ENCODE measurements at places on chromosomes 2 and 18.

DNA sequence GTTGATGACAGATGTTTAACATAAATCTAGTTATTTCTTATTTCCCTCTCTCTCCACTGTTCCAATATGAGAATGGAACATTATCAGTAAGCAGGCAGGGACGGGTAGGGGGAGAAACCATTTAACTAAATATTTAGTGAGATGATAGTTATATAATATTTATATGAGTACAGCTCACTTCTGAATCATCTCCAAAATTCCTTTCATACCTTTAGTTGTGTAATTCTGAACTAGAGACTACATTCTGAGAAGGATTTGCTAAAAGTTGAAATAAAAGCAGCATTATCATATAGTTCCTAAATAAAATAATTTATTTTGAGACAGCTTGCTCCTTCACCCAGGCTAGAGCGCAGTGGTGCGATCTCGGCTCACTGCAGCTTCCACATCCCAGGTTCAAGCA, 41.4 kb downstream of the B4GALT6 start:
- DNase-seq = no peak

DNA sequence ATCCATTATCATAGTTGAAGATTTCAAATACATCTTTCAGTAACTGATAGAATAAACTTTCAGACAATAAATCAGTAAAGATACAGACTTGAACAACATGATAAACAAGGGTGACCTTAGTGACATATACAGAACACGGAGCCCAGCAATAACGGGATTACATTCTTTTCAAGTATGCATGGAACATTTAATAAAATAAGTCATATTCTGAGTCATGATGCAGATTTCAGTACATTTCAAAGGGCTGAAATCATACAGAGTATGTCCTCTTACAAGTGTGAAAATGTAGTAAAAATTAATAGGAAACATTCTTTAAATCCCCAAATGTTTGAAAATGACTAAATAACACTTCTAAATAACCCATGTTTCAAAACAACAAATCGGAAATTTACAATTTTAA, 17.2 kb upstream of the KLHL29 start:
- DNase-seq = no peak

DNA sequence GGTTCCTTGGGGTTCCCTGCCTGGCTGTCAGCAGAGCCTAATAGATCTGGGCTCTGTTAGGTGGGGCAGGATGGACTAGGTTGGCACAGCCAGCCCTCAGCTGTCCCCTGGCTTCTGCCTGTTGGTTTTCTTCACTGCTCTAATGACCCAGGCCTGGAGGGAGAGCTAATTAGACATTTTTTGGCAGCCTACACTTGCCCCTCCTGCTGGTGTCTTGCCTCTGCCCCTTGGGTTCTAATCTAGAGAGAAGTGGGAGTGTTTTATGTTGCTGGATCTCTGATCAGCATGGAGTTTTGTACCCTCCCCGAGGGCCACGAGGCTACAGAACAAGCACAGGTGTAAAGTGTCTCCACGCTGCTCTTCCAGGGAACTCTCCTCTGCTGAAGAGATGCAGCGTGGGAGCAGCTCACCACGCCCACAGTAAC, 199.4 kb upstream of the RASGRP3 start:
- no peak for DNase-seq

DNA sequence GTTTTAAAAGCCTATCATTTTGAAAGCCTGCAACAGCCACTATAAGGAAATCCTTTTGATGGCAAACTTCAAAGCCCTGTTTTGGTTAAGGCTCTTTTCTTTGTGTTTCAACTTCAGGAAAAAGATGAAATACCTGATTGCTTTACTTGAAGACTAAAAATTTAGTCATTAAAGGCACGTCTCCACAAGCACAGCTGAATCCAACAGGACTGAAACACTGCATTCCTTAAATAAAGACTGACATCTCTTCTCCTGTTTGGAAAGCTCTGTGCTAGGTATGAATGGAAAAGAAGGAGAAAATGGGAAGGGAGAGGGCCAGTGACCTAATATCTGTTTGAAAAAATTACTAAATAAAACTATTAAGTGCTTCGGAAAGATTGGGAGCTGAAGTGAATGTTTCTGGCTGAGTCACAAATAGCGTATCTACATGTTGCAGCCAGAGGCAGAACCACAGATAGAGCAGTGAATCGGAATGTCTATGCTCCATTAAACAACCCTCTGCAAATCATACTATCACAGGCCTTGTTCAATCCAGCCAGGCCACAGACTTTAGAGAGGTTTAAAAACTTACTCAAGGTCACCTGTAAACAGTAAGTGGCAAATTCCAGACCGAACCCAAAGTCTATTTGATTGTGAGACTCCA, 21.1 kb upstream of the RALBP1 start:
- DNase-seq = no peak

DNA sequence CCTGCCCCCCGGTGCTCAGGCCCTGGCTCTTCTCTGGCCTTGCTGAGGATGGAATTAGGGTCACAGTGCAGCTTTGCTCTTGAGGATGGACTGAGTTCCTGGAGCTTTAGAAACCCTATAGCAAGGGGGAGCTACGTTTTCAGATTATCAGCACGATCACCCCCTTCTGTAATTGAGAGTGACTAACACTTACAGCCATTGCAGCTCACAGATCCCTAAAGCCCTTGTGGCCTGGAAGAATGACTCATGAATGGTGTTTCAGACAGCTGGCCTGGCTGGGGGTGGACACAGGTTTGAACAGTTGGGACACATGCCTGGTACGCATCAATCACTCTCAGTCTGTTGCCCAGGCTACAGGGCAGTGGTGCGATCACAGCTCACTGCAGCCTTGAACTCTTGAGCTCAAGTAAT, 79.7 kb upstream of the IGFBP5 start:
- no peak for DNase-seq

DNA sequence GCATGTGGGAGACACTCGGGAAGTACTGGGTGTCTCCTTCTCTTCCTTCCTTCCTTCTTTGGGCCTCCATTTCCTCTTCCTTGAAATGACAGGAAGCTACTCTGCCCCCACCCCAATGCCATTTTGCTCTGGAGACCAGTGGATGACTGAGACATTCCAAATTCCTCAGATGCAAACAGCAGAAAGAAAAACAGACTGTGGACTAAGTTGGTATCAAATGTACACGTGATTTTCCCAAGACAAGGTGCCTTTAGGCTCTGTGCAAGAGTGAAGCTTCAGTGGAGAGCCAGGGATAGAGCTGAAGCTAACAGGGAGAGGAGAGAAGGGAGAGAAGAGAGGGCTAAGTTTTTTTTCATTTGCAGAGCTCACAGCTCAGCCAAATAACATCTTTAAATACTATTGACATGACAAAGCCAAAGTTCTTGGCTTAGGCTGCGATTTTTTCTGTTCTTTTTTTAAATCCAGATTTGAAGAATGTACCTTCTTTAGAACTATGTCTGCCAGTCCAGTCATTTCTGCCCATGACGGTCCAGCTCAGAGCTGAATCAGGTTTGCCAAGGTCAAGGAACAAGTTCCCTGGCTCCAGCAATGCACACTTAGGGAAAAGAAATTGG, 84.5 kb upstream of the LCLAT1 start:
- DNase-seq = no peak

- no peak for DNase-seq
Observed at GRCh38 chr18:71784777-71785176, 759.4 kb downstream of the CBLN2 start.

- no peak for DNase-seq
Observed at GRCh38 chr2:105712981-105713596, 31.6 kb upstream of the NCK2 start.

- no peak for DNase-seq
Observed at GRCh38 chr2:73050121-73050545, 21.4 kb downstream of the SFXN5 start.

DNA sequence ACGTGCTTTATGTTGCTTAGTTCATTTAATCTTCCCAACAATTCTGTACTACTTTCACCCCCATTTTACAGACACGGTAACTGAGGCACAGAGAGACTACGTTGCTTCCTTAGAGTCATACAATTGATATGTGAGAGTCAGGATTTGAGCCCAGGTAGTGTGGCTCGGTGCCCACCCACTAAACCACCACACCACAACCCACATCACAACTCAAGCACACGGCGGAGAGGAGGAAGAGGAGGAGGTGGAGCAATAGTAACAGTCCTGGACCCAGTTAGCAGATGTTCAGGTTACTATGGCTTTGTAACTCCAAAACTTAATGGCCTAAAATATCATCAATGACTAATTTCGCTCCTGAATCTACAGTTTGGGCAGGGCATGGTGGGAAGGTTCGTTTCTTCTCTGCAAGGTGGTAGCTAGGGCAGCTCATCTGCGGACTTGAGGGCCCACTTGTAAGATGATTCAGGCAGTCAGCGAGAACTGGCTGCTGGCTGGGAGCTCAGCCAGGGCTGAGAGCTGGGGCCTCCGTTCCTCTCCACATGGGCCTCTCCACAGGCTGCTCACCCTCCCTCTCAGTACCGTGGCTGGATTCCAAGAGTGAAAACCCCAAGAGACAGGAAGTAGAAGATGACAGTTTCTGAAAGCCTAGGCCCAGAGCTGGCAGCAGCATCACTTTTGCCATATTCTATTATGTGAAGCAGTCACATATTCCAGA, 167.1 kb downstream of the ZFP36L2 start:
- DNase-seq = peak; percentile 63

GRCh38 chr2:45820048-45820447, 168.6 kb downstream of the PRKCE start:
- DNase-seq = no peak

- DNase-seq = no peak
Observed at GRCh38 chr2:7994397-7994951, 687.4 kb upstream of the ID2 start.

GRCh38 chr2:6749962-6750361, 115.7 kb downstream of the CMPK2 start:
- DNase-seq = no peak

DNA sequence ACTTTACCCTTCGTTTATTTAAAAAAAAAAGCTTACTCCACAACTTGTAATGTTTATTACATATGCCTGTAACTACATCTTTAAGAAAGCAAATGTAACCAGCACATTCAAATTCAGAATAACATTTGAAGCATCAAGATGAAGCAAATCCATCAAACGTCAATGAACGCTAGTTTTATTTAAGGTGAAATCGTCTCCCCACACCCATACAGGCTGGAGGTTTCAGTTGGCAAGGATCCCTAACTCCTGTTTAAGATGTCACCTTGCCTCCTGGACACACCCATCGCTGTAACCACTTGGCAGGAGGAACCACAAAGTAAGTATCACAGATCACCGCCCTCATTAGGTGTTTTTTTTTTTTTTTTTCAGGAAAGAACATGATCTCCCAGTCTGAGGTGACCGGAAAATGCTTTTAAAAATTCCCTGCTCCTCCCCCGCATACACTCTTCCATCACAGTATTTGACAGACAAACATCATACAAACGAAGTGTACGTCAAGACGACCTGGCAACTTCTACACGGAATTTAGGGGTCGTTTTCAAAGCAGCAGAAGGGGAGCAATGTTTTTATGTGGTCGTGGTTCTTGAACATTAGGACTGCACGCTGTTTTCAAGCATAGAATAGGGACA, 19.7 kb upstream of the STPG4 start:
- peak; percentile 45 for DNase-seq

- no peak for DNase-seq
Observed at GRCh38 chr18:34730774-34731173, 20.7 kb downstream of the DTNA start.

GRCh38 chr2:191543708-191544107, 134.2 kb upstream of the NABP1 start:
- no peak for DNase-seq

- DNase-seq = no peak
Observed at GRCh38 chr2:160646684-160647444, 153.3 kb upstream of the RBMS1 start.

- DNase-seq = no peak
Observed at GRCh38 chr2:9096761-9097160, 93.3 kb upstream of the MBOAT2 start.

- no peak for DNase-seq
Observed at GRCh38 chr18:60754413-60755009, 381.9 kb upstream of the MC4R start.

DNA sequence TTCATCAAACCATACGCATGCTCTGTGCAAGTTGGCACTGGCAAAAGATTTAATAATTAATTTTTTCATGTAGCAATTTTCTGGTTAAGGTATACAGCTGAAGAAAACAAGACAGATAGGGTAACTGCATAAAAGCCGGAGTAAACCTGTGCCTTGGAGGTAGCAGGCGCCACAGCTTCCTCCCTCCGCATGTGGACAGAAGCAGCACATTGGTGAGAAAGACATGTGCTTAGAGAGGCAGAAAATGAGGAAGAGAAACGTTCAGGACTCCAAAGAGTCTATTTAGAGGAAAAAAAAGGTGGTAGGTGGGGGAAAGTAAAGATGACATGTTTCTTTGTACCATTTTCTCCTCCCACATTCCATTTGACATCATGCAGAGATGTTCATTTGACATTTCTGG, 9.3 kb downstream of the ST6GAL2 start:
- DNase-seq = no peak

DNA sequence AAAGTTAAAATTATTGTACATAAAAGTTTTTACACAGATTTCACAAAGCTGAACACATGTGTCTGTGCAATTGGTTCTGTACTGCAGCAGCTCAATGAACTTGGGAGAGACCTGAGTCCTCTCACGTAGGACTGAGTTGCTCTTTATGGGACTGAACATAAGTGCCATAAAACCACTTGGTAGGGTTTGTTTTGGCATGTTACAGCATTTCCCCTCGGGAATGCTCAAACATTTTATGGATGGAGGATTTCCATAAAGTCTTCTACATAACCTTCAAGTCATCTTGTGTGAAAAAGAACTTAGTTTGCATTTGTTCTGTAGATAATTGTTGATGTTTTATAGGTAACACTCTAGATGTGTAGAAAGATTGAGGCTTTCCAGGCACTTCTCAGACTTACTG, 15.9 kb downstream of the LYPD6 start:
- no peak for DNase-seq

- DNase-seq = no peak
Observed at GRCh38 chr18:51687845-51688585, 490.5 kb upstream of the MEX3C start.

DNA sequence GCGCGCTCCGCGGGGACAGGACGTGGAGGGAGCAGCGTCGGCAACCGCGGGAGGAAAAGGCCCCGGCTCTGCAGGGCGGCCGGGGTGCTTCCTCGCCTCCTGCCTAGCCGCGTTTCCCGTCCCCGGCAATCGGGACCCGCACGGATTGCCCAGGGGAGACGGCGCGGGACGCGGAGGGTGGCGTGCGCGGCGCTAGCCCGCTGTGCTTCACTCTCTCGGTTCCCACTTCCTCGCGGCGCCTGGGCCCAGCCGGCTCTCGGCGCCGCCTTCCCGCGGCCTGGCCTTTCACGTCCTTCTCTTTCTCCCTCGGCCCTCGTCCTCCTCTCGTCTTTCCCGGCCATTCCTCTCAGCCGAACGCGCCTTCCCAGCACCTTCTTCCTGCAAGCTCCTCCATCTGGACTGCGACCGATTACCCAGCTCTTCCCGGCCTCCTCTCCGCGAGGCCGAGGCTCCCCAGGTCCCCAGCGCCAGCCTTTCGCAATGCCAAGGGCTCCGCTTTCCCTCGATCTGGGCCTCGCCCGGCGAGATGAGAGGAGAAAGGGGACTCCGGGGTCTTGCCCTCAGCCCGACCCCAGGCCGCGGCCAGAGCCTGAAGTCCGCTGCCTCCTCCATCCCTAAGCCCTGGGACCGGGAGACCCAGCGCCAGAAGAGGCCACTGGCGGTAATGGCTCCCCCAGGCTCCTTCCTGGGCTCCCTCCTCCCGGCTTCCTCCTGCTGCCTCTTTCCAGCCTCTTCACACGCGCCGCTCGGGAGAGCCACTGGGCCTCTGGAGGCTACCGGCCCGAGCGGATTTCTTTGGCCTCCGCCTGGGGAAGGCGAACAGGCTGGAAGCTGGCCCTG, 34.3 kb upstream of the ATP6V1B1 start:
- DNase-seq = no peak

Data from central memory CD4-positive, alpha-beta T cell (primary cell).